ENCODE measurements at places on chromosomes 16 and 17. TPM values are rescaled to one million over a fixed set of nuclear protein-coding genes. Genes with fewer than 3 reads are reported as not detected.

DNA sequence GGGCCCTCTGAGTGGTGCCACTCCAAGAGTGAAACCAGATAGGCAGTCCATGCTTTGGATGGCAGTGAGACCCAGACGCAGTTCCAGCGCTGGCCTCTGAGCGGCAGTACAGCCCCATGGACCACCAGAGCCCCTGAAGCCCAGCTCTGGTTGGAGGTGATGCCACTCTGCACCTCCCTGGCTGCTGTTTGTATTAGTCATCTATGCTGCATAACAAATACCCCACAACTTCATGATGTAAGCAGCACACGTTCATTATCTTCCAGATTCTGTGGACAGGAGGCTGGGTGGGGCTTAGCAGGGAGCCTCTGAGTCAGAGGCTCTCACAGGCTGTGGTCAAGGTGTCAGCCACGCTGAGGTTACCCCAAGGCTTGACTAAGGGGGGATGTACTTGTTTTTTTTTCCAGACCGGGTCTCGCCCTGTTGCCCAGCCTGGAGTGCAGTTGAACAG is 5.1 kb upstream of the NME4 start:
- DNase-seq: peak; percentile 67

CCL17 gene
- total RNA-seq: not detected

CA4 gene
- total RNA-seq: 17.0 TPM

MT4 gene
- not detected for total RNA-seq

GRCh38 chr16:23959752-23960072 is 123.9 kb downstream of the PRKCB start:
- no peak for DNase-seq

GRCh38 chr17:76981545-76982295 is 113.5 kb downstream of the MGAT5B start:
- DNase-seq: no peak

DNA sequence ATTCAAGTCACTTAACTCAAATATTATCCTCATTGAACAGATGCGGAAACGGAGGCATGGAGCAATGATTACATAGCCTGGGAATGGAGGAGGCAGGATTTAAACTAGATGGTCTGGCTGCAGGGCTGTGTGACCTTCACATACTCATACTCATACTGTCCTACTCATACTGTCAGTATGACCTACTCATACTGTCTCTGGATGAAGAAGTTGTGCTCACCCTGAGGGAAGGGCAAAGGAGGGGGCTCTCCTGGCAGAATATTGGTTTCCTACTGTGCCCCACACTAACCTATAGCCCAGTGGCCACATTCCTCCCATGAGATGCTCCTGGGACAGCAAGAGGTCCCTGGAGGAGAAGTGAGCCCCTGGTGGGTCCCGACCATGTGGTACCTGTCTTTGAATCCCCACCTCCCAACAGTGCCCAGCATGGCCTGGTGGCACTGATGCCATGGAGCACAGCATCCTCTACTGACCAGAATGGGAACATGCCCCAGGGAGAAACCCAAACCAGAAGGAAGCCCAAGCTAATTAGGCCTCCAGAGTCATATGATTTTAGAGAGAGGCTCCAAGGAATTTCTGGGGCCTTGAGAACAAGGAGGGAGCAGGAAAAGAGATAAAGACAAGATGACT is 197.3 kb upstream of the SDK2 start:
- no peak for DNase-seq
